ENCODE measurements at places on chromosomes 4 and X.

DNA sequence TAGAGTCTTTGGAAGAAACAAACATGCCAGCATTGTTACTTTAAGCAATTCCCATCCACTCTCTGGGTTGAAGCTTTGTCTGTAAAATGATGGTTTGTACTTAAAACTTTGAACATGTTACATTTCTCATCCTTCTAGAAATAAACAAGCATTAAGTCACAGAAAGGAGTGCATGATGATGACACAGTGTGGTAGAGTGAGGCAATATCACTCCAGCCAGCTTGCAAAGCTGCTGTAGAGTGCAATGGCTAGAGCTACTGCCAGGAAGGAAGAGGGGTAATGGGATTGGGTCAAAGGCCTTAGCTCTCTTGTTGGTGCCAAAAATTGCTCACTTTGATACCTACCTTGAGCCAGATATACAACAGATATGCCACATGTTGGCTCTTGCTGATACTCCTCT is 12.3 kb upstream of the ENOX2 start:
- DNase-seq, result no peak

- peak; percentile 11 for DNase-seq
These were observed 86.3 kb downstream of the EGF start for GRCh38 chr4:109998867-109999584.

DNA sequence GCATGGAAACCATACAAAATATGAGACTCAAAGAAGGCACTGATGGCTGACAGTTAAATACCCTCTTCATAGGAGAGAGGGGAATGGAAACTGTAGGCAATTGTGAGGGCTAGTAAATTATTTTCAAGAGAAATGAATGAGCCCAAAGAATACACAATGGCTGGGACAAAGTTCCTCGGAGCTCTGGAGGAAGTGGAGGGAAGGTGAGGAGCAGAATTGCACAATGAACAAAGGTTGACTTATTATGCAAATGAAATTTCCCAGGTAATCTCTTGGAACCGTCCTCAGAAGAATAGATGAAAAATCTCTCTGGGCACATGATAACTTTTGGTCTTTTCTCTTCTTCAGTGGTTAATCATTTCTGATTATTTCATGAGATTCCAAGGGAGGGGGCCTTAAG is 202.6 kb upstream of the VCX start:
- DNase-seq, result no peak

- DNase-seq, result no peak
These were observed 64.5 kb downstream of the ANKRD17 start for GRCh38 chr4:73194064-73194463.

DNA sequence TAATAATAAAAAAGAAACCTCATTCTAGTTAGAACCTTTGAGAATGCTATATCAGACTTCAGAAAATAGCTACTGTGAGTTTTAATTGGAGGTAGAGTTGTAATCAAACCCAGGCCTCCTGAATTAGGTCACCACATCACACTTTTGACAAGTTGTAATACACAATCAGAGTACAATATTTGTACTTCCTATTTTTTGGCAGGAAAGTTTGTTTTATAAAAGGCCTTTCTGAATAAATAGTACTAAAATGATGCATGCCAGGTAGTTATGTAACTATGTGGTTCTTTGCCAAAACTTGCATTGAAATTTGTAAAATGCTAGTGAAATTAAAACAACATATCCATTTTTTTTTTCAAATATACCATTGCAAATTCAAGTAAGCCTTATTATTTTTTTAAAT is 26.8 kb downstream of the ADH7 start:
- DNase-seq, result no peak

GRCh38 chrX:74382613-74383012 is 38.7 kb upstream of the SLC16A2 start:
- DNase-seq, result no peak

GRCh38 chrX:41472231-41472815 is 25.2 kb downstream of the NYX start:
- no peak for DNase-seq

DNA sequence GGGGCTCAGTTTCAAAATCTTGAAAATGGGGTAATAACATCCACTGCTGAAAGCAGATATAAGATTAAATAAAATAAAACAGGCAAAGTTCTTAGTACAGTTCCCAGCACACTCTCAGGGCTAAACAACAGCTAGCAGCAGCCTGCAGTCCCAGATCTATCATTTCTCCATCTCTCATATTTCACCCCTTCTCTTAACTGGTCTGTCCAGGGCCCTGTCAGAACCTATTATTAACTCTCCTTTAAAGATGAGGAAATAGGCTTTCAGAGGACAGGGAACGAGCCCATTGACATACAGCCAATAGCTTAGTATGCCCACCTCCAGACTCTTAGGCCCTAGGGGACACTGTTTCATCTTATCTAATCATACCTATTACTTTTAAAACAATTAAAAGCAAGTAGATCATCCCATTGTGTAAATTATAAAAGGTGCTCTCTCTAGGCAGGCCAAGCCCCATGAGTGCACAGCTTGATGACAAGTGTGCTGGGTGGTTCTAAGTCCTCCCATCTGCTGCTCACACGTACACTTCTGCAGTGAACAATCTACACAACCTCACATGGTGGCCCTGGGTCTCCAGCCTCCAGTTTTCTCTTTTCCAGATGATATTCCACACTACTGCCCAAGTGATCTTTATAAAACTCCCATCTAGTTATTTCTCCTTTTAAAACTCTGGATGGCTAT is 119.0 kb downstream of the APBB2 start:
- no peak for DNase-seq

DNA sequence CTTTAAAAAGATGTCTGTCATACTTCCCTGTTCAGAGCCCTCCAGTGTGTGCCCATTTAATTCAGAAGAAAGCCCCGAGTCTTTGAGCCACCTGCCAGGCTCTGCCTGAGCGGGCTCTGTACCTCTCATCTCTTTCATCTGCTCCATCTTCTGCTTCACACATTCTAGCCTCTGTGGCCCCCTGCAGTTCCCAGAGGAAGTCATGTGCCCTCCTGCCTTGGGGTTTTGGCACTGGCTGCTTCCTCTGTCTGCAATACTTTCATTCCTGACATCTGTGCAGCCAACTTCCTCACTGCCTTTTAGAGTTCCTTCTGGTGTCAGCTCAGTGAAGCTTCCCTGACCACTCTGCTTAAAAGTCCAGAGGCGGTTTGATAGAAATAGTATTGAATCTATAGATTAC is 6.2 kb upstream of the STK32B start:
- DNase-seq, result peak; percentile 78

DNA sequence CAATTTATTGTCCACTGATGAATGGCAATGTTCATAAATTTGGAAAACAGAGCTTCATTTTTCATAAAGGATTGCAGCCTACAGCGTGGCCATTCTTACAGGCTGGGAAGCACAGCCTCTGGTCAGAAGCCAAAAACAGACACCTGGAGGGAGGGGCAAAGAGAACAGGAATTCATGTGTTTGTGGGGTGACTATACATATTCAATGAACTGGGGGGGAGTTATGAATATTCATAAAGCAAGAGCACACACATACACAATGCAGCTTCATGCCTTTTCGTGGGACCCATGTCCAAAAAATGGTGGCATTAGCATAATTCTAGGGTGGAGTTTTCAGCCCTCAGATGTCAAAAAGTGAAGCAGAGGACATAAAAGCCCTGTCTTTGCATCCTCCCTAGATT is 173.3 kb downstream of the VEGFC start:
- no peak for DNase-seq
